Posterior vena cava (tissue), 2 donors: ENCODE measurements at places on chromosomes 11 and 22.
A peak's percentile ranks its signal among the peaks of the same experiment; 100 is the strongest.

DNA sequence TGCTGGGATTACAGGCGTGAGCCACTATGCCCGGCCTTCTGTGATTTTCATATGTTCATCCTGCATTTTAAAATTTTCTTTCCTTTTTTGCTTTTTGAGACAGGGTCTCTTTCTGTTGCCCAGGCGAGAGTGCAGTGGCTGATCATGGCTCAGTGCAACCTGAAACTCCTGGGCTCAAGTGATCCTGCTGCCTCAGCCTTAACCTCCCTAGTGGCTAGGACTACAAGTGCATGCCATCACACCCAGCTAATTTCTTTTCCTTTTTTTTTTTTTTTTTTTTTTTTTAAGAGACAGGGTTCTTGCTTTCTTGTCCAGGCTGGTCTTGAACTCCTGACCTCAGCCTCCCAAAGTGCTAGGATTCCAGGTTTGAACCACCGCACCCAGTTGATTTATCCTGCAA lies 54.1 kb upstream of the WT1 start:
- no peak for DNase-seq

GRCh38 chr11:125514336-125515101 lies 18.5 kb upstream of the FEZ1 start:
- DNase-seq, result no peak

- DNase-seq, result no peak
Measured at GRCh38 chr11:26474401-26474800, 97.7 kb downstream of the MUC15 start.

GRCh38 chr11:26048271-26048670 lies 283.7 kb upstream of the ANO3 start:
- no peak for DNase-seq

DNA sequence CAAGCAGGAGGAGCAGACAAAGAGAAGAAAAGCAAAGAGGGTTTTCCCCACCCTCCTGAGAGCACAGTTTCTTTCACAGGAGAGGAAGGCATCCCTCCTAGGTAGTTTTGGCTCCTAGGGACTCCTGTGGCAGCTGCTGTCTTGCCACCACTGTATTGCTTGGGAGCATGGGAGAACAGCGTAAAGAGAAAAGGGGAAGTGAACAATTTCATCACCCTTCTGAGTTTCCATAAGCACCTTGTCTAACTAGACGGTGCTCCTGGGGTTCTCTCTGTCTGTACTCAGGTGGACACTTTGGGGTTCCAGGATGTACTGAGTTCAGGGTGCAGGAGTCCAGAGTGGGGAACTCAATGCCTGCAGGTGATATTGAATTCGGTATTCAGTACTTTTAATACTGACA lies 1430.5 kb downstream of the TBC1D22A start:
- DNase-seq, result no peak

GRCh38 chr11:125371431-125371935 lies 124.6 kb downstream of the FEZ1 start:
- DNase-seq, result peak; percentile 62
